Activated CD8-positive, alpha-beta memory T cell treated with anti-CD3 and anti-CD28 coated beads, Interleukin-2, amount 50 U/mL, for 4 hours (primary cell): ENCODE measurements at places on chromosomes 12 and 14.
A peak's percentile ranks its signal among the peaks of the same experiment; 100 is the strongest.

GRCh38 chr12:131672941-131673887 is 37.7 kb upstream of the SFSWAP start:
- DNase-seq: no peak

- DNase-seq: no peak
Measured at GRCh38 chr14:92425101-92425500, 88.5 kb upstream of the RIN3 start.

DNA sequence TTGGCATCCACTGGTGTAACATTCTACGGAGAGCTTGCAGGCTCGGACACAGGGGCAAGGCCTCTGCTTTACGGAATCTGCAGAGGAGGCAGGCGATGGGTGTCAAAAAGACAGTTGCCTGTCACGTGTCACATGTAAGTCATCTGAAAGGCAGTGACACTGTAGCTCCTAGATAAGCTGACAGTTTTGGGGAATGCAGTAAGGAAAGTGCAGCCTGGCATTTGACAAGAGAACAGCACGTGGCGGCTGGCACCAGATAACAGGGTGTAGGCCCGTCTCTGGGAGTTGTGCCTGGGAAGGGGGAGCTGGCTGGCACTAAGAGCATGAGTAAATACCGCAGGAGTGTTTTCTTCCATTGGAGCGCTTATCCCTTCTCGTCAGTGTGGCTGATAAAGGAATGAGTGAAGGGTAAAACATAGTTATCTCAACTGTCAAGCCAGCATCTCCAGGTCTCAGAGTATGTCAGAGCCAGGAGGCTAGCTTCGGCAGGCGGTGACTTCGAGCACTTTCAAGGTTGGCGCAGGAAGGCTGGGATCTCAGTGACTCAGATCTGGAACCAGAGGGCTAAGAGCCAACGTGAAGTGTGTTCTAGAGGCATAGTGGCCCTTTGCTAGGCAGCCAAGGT is 26.1 kb downstream of the ADCK1 start:
- no peak for DNase-seq

- DNase-seq: no peak
Measured at GRCh38 chr12:126083926-126084325, 1018.7 kb downstream of the AACS start.

- no peak for DNase-seq
Measured at GRCh38 chr12:89671469-89671868, 37.2 kb downstream of the ATP2B1 start.

DNA sequence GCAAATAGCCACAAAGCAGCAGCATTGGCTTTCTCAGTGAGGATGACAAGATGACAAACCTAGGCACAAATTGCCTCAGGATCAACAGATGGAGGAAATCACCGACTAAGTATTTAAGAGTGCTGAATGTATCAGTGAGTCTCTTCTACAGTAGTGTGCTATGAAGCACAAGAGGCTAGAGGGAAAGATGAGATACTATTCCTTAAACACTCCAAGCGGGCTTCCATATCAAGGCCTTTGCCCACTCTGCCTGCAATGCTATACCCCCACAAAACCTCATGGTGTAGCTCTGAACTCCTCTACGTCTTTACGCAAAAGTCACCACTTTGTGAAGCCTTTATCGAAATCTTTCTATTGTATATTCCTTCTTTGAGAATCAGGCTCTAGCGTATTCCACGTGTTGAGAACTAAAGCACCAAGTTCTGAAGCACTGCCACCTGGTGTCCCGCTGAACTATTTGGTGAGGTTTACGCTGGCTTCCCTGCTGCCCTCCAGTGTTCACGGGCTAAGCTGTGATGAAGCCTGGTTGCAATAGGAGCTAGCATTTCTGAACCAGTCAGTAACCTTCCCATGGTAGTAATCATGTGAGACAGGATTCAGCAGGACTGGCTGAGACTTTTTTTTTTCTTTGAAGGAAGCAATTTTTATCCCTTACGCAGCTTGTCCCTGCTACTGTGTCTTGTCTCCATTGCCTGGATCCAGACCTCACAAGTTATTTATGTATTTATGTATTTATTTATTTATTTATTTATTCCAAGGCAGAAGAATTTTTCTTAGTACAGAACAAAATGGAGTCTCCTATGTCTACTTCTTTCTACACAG is 426.5 kb upstream of the OR4E1 start:
- peak; percentile 49 for DNase-seq

- no peak for DNase-seq
Measured at GRCh38 chr14:59254911-59255545, 66.6 kb downstream of the DAAM1 start.

- no peak for DNase-seq
Measured at GRCh38 chr12:49980501-49981349, 8.0 kb downstream of the AQP6 start.

- no peak for DNase-seq
Measured at GRCh38 chr12:18559242-18559641, 178.6 kb downstream of the PLCZ1 start.

DNA sequence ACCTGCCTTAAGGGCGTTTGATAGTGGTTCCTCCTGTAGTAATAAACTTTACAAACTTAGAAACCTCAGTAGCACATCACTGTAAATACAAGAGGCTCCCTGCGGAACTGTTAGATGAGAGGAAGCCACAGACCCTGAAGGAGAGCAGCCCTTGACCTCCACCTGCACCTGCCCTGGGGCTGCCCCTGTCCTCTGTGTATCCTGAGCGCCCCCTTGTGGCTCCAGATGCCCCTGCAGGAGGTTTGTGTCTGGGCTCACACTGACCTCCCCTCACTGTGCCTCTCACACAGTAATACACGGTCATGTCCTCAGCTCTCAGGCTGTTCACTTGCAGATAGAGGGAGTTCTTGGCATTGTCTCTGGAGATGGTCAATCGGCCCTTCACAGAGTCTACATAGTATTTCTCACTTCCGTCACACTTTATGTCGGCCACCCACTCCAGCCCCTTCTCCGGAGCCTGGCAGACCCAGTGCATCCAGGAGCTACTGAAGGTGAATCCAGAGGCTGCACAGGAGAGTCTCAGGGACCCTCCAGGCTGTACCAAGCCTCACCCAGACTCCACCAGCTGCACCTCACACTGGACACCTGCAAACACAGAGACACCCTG is 1059.8 kb downstream of the TMEM121 start:
- DNase-seq: peak; percentile 68

DNA sequence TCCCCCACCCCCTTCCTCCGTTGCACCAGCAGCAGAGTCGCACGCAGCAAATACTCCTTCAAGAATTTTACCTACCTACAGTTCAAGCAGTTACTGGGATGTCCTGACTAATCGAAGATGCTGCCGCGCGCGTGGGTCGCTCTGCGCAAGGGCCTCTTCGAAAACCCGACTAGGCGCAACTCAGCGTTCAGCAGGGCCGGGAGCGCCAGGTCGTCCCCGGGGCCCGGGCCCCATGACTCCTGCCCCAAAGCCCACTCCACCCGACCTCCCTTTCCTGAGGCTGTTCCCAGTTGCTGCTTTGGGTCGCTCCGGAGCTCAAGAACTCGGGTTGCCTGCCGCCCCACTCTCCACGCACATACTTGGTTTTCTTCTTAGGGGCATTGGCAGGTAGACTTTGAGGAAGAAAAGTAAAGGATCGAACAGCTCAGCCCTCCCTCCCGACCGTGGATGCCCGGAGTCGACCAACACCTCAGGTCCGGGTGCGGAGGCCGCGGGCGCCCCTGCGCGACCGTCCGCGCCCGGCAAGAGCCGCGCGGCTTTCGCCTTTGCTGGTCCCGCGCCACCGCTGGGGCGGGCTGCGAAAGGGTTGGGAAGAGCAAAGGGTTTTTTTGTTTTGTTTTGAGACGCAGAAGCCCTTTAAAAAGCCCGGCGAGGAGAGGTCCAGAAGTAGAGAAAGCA is 1.9 kb downstream of the BMP4 start:
- DNase-seq: no peak

- no peak for DNase-seq
Measured at GRCh38 chr14:28344381-28344780, 422.2 kb upstream of the FOXG1 start.

- DNase-seq: no peak
Measured at GRCh38 chr14:62768753-62769152, 276.5 kb downstream of the KCNH5 start.

DNA sequence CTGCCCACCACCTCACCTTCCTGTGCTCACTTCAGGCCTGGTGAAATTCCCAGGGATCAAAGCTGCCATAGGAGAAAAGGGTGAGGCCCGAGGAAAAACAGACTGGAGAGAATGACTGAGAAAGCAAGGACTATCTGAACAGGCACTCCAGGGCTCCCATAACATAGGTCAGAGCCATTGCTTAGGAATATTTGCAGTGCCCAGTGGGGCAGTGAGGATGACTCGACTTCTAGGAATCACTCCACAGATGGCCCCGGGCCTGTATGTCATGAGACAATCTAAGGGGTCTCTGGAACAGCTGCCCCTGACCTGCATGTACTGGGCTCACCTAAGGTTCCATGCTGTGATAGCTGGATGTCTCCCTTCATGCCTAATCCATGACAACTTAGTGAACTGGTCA is 51.6 kb downstream of the GPHB5 start:
- no peak for DNase-seq

DNA sequence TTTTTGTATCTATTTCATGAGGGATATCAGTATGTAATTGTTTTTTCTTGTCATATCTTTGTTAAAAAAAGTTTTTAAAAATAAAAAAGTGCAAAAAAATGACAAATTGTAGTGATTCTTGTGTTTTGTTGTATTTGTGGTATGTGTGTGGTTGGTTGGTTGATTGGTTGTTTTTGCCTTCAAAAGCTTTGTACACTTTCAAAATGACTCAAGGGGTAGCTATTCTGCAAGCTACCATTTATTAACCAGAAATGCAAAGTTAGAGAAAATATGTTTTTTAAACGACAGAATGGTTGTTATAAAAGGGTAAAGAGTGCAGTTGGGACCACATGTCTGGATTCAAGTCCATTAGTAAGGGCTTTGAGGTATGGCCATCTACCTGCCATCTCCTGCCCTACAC is 119.3 kb downstream of the SLC35F4 start:
- DNase-seq: no peak

- DNase-seq: no peak
Measured at GRCh38 chr14:74739293-74740030, 23.7 kb upstream of the YLPM1 start.

DNA sequence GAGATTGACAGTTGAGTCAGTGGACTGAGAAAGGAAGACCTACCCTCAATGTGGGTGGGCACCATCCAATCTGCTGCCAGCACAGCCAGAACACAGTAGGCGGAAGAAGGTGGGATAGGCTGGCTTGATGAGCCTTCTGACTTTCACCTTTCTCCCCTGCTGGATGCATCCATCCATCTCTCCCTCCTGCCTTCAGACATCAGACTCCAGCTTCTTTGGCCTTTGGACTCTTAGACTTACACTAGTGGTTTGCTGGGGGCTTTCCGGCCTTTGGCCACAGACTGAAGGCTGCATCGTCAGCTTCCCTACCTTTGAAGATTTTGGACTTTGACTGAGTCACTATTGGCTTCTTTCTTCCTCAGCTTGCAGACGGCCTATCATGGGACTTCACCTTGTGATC is 456.5 kb upstream of the MIS18BP1 start:
- DNase-seq: no peak

DNA sequence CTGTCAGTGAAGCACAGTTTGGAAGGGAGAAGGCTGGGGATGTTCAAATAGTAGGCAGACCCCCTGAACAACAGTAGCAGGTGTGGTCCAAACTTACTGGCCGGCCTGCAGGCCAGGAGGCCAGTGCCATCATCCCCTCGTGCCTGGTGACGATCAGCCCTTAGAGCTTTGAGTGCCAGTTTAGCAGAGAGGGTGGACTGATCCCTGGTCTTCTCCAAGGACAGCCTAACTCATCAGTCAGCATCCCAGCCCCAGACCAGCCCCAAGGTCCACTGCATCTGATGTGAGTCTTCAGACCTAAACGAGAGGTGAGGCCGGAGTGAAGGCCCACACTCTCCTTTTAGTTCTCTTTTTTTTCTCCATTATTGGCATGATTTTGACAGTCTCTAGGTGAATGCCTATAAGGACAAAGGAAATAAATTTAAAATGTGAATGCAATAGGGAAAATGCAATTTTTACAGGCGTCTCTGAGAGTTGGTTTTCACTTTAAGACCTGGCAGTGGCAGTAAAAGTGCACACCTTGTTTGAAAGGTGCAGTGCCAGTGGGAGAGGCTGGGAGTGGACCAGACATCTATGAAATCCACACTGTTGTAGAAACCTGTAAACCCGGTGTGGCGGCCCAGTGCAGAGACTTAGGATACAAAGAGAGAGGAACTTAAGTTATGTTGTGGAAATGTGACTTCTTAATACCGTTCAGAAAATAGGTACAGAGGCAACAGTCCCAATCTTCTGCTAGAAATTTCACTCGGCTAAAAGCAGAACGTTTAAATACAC is 311.2 kb downstream of the CACNA1C start:
- DNase-seq: no peak

DNA sequence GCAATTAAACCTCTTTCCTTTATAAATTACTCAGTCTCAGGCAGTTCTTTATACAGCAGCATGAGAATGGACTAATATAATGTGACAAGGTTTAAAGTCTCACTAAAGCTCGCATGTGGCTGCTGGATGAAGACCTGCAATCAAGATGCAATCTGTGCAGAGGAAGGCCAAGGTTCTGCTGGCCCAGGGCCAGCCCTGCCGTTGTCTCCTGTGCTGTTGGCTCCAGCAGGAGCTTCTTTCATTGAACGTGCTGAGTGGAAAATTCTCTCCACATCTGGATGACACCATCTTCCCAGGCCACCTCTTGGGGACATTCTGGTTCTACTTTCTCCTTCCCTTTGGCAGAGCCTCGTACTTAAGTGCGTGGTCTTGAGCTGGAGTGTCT is 742.2 kb downstream of the VRK1 start:
- DNase-seq: no peak

DNA sequence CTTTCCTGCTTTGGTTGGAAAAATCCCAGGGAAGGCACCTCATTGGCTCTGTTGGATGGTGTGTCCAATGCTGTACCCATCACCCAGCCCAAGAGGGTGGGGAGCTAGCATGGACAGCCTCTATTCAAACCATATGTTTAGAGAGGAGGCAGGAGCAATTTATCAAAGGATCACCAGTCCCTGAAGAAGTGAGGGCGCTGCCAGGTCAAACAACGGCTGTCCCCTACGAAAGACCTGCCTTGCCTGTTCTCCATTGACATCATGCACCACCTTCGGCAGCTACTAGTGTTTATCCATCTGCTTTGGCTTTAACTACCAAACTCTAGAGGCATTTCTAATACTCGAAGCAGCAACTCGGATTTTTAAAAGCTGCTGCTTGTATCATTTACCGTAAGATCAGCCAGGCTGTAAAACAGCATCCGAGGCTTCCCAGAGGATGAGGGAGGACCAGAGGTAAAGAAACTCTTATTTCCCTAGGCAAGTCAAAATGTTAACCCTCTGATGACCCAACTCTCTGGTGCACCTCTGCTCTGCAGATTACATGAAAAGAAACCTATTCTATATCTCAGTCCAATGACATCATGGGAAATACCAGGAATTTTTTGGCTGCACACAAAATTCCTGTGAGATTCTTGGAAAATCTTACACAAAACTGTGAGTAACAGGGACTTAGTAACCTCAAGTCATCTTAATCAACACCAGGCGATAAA is 720.9 kb upstream of the TBX3 start:
- DNase-seq: no peak

DNA sequence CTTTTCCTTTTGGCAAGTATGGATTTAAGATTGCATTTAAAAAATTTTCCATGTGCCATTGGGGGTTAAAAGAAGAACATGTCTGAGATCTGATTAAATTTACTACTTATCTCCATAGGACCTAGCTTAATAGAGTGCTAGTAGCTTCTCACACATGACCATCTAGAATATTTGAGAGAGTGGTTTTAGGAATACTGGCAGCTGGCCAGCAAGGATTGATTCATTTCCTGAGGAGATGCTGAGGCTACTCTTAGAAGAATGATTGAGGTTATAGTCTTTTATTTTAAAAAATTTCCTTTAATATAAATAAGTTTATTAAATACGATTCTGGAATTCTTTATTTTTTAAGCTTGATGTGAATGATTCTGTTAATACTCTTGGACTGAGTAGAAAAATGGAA is 56.2 kb downstream of the MIPOL1 start:
- no peak for DNase-seq

- no peak for DNase-seq
Measured at GRCh38 chr12:23687947-23688346, 261.5 kb downstream of the SOX5 start.
